NCI-H1417 (cell line): ENCODE measurements at places on chromosomes 1 and 21.

GRCh38 chr1:60431593-60431992, 358.0 kb upstream of the C1orf87 start:
- DNase-seq, result no peak

GRCh38 chr1:45854724-45855123, 51.3 kb downstream of the MAST2 start:
- no peak for DNase-seq

DNA sequence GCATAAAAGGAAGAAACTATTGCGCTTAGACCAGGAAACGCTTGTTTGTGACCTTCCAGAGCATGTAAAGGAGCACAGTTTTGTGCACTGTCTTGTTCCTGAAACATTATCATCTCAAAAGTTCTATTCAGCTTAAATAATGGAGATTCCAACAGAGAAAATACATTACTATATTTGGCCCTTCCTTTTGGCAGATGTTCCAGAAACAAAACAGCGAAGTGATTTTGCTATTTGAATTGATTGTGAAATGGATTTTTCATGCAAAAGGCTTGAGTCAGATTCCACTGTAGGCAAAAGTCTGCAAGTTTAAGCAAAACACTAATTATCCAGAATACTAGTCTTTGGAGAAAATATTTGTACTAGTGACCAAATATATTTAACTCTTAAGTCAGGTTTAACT, 80.3 kb upstream of the PTBP2 start:
- no peak for DNase-seq

DNA sequence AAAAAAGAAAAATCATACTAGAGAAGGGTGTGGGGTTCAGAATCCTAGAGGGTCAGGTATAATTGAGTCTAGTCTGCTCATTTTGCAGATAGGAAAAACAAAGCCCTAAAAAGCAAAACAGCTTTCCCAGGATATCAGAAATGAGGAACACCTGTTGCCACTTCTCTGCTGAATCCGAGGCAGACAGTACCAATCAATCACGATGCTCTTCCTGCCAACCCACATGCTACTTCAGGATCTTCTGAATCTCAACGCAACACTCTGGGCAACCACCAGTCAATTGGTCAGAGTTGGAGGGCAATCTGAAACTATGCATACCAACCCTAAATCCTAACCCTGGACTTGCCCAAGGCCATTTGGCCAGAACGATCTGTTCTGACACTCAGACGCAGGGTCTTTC, 128.3 kb downstream of the EPHB2 start:
- no peak for DNase-seq

DNA sequence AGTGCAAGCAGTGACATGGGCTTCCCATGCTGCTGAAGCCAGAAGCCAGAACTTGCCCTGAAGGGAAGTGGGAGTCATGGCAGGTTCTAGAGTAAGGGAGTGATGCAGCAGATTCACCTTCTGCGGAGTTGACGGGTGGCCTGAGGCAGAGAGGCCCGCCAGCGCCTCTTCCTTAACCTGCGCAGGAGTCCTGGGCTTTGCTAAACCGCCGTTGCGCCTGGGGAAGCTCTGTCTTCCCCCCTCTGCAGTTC, 67.3 kb downstream of the OBSCN start:
- DNase-seq, result peak; percentile 32

- DNase-seq, result peak; percentile 15
These were observed 995 bp downstream of the VASH2 start for GRCh38 chr1:212951126-212951946.

DNA sequence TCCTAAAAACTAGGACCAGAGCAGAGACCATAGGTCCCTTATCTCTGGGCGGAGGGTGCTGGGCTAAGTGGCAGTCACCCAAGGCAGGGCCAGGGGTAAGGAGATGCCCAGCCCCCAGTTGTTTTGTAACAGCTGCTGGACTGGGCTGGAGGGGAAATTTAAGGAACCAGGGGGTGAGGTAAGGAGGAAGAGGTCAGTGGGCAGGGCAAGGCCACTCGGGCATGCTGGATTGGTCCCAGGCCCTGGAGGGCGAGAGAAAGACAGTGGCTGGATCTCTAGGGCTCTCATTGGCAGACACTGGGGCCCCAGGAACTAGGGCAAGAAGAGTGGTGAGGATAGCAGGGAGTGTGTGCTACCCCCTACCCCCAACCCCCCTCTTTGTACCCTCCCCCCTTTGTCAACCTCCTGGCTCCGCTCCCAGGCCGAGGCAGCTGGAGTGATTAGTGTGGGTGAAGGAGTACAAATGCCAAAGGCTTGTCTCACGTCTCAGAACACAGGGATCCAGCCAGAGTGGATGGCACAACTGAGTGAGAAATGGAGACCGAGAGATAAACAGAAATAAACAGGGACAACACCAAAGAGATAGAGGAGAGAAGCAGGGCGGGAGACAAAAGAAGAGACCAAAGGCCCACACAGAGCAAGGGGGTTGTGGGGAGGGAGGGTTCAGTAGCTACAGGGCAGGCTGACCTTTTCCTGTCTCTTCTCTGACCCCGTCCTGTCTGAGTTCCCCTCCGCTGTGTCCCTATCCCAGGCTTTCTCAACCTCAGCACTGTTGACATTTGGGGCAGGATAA, 20.5 kb upstream of the THRAP3 start:
- DNase-seq, result no peak

GRCh38 chr1:180586671-180587155, 27.9 kb downstream of the OVAAL start:
- DNase-seq, result peak; percentile 94

DNA sequence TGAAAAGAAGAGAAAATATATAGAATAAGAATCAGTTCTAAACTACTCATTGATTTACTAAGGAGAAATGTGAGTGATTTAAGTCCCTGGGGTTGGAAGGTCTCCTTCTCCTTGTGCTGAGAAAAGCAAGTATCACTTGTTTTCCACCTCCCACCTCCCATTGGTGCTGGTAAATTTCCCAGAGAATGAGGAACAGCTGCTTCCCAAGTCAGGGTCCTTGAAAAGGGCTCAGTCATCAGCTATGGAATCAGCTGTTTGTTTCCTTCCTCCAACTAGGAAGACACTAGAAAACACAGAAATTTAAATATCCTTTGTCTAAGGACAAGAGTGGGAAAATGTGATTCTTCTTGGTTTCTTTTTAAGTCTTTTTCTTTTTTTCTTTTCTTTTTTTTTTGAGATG, 131.3 kb upstream of the C1orf21 start:
- DNase-seq, result no peak

- no peak for DNase-seq
These were observed 27.1 kb downstream of the CITED4 start for GRCh38 chr1:40834968-40835545.

GRCh38 chr1:22104865-22105437, 37.9 kb downstream of the WNT4 start:
- no peak for DNase-seq

GRCh38 chr21:15706696-15707095, 23.1 kb upstream of the USP25 start:
- DNase-seq, result no peak

GRCh38 chr1:110240476-110241210, 30.5 kb downstream of the KCNC4 start:
- peak; percentile 36 for DNase-seq

DNA sequence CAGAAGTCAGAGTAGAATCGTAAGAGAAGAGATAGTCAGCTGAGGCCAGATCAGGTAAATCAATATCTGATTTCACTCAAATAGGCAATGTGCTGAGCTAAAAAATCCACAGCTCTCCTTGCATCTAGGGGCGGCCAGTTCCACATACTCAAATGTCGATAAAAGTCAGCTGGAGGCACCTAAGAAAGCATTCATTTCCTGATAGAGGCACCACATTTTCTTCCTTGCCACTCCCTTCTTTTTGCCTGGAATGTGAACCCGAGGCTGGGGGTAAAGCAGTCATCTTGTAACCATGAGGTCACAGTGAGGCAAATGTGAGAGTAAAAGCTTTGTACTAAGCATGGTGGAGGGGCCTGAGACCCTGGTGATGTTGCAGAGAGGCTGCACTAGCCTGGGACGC, 24.2 kb upstream of the CTPS1 start:
- no peak for DNase-seq

DNA sequence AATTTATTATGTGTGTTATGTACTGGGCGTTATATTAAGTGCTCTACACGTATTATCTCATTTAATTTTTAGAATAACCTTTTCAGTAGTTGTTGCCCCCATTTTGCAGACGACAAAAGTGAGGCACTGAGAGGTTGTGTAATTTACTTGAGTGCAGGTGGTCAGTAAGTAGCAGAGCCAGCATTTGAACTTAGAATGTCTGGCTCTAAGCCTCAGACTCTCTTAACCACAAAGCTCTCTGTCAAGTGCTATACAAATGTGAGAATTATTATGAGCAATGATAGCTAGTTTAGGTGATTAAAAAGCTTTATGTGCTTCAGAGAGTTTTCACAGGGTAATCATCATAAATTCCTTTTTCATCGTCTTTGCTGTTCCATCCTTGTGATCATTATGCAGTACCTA, 96.3 kb upstream of the UBE2U start:
- DNase-seq, result no peak

GRCh38 chr1:216332003-216332402, 91.2 kb downstream of the USH2A start:
- DNase-seq, result no peak

GRCh38 chr1:225882694-225883615, 775 bp upstream of the TMEM63A start:
- DNase-seq, result no peak

DNA sequence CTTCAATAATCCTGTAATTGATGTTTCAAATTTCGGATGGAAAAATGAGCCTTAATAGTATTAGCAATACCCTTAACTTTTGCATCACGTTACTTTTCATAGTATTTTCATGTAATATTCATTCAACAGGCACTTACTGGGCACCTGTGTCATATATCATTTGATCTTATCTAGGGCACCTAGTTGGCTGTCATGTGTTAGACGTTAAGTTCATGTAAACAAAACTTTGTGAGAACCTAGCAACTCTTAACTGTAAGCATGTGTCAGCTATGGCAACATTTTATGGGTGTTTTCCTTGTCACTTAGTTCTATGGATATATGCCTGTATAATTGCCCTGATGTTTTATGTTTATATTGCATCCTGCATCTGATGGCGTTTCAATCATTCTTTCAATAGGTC, 777 bp downstream of the LAMC2 start:
- DNase-seq, result no peak

DNA sequence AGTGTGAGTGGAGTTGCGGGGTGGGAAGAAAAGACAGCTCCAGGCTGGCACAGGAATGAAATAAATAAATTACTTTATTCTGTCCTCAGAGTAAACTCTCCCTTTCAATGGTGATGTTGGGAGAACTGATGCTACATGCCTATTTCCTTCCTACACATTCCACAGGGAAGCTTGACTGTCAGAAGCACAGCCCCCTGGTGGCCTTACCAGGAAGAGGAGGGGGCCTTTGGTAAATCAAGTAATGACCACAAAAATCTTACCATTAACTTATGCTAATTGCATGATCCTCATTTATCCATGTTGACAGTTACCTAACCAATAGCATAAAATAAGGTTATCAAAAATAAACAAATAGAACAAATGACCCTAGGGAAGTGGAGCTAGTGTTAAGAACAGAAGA, 605.0 kb upstream of the PKN2 start:
- DNase-seq, result peak; percentile 3

DNA sequence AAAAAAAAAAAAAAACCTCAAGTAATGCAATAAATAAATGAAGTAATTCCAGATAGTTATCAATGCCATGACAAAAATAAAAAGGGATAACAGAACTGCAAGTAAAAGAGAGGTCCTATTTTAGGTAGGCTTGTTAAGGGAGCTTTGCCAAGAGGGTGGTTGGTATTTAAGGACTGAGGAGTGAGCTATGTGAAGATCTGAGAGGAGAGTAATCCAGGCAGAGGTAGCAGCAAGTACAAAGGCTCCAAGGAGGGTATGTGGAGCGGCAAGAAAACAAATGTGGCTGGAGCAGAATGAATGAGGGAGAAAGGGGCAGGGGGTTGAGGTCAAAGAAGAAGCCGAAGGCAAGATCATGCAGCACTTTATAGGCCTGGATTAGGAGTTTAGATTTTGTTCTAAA, 59.9 kb upstream of the CDC42BPA start:
- no peak for DNase-seq

DNA sequence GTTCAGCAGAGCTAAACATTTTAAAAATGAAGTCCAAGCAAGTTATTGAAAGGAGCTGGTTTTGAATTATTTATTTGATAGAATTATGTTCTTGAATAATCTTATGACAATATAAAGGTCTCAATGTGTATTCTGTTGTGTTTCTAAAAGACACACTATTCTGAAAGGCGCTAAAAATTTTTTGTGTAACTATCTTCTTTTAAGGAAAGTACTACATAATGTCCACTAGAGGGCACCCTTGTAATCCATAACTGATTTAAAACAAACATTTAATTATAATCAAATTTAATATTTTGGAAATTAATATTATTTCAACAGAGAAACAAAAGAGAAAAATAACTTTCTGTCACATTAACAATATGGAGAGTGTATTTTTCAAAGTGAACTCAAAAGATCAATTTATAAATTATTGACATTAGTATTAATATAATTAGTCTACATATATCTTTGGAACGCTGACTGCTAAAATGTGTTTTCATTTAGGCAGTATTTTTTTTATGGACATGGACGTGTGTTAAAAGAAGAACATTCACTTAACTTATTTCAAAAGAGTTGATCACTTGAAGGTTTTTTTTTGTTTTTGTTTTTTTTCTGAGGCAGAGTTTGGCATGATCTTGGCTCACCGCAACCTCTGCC, 248.4 kb downstream of the DENND1B start:
- DNase-seq, result peak; percentile 60

- DNase-seq, result no peak
These were observed 55.4 kb downstream of the KCNAB2 start for GRCh38 chr1:6100861-6101783.

DNA sequence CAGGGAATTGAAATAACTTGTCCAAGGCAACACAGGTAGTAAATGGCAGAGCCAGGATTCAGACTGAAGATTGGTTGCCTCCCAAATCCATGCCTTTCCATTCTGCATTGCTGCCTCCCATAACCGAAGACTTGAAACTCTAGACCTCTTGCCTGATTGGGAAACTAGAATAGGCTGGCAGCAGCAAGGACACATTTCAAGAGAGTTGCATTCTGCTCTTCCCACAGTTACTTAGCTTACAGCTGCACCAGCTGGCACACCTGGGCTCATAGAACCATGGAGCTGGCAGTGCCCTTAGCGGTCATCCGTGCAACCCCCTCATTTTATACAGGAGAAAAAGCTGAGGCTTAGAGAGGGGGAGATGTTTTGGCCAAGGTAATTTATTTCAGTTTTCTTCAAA, 8.0 kb downstream of the TRNAU1AP start:
- no peak for DNase-seq

- no peak for DNase-seq
These were observed 13.9 kb downstream of the LMX1A start for GRCh38 chr1:165342587-165342986.

DNA sequence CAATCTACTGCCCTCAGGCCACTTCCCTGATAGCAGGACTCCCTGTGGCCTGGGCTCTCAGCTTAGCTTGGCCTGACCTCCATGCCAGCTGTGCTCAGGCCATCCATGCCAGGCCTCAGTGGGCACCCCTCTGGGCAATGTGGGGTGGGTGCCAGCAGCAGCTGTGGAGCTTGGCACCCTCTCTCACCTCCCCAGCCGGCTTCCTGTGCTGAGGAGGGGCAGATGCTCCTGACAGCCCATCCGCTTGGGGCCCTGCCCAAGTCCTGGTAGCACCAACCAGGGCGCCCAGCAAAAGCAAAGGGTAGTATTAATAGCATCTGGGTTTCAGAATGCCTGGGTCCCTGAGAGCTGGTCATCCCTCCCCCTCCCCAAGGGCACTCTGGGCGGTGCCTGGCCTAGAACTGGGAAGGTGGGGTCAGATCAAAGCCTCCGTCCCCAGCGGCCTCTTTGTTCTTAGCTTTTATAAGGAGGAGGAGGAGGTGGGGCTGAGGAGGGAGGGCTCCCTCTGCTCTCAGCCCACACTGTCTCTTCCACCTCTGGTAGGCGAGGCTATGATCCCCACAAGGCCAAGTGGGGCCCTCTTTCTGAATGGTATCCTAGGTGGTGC, 6.1 kb downstream of the EFNA4 start:
- peak; percentile 67 for DNase-seq
